NCI-H1417 treated with DMSO at 0.1 percent for 48 hours (cell line): ENCODE measurements at places on chromosomes 7 and 10.

DNA sequence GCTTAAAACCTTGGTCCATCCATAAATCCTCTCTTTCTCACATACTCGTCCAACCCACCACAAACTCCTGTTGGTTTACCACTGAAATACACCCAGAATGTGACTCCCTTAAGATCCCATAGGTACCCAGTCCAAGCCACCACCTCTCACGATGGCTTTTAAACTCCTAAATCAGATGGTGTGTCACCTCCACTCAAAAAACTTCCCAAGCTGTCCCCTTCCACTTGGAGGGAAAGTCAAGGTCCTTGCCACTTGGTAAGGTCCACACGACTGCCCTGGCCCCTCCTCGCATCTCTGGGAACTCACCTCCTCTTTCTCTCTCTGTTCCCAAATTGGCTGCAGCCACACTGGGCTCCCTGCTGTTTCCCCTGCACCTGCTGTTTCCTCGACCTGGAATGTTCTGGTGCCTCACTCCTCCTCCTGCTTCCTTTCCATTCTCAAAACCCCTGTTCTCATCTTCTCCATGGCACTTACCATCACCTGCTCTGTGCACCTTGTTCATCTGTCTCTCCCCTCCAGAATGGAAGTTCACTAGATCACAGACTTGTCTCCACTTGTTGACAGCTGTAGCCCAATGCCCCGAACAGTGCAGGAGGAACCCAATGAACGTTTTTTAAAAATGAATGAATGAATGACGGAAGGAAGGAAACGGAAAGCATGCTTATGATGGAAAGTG lies 23.0 kb downstream of the ZFAND2A start:
- peak; percentile 45 for DNase-seq

DNA sequence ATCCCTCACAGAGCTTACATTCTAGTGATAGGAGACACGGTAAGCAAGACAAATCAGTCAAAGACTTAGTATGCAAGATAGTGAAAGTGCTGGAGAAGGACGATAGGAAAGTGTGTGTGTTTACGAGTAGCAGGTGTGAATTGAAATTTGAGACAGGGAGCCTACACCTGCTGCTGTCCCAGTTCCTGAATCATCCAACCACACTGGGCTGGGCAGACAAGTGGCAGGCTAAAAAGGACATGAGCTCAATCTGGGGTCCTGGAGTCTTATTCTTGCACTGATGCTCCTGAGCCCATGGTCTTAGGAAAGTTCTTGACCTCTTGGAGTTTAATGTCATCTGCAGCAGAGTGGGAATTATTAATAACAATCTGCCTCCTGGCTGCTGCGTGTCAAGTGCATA lies 16.2 kb downstream of the RBP3 start:
- no peak for DNase-seq

DNA sequence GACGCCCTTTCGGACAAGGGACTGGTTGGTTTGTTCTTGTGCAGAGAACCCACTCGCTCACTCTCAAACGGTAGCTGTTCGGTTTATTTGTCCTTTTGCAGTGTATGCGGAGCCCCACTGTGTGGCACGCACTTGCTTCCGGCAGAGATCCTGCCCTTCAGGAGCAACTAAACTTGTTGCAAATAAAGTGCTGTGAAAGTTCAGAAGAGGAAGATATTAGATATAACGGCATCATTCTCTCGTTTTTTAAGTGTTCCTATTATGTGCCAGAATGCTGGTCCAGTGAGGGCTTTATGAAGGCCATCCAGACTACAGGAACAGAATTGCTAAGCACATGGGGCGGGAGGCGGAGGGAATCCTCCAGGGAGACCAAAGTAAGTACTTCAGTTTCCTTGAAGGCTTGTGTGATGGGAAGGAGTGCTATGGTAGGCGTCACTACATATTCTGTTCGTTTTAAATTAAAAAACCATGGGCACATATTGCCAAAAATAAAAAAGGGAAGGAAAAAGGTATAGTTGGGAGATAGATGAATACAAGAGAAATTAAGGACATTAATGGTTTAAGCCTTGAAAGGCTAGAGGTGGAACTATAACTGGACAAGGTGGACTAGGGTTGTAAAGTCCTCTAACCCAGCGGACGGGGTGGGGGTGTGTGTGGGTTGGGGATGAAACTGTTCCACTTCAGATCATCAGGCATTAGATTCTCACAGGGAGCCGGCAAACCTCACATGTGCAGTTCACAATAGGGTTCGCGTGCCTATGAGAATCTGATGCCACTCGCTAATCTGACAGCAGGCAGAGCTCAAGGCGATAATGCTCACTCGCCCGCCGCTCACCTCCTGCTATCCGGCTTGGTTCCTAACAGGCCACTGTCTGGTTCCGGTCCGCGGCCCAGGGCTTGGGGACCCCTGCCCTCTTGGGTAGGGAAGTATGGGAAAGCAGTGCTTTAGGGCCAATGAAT lies 704 bp upstream of the ERLIN1 start:
- no peak for DNase-seq

DNA sequence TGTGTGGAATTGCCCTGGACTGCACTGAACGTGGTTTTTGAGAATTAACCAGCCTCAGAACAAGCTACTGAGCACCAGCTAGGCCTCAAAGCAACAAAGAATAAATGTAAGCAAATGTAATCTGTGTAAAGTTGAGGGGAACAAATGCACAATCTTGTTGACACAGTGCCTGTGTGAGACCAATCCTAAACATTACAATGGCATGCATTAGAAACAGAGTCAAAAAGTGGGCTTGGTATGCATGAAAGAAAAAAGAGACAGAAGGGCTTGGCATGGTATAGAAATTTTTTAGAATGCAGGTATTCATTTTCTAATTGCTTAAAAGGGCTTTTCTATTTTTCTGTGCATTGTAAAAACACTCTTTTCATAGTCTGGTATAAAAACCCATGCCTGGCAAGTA lies 224.3 kb downstream of the POU6F2 start:
- DNase-seq: no peak

GRCh38 chr10:29191674-29192073 lies 97.2 kb upstream of the LYZL1 start:
- no peak for DNase-seq
